SW480 (cell line): ENCODE measurements at places on chromosomes 5 and 9.

DNA sequence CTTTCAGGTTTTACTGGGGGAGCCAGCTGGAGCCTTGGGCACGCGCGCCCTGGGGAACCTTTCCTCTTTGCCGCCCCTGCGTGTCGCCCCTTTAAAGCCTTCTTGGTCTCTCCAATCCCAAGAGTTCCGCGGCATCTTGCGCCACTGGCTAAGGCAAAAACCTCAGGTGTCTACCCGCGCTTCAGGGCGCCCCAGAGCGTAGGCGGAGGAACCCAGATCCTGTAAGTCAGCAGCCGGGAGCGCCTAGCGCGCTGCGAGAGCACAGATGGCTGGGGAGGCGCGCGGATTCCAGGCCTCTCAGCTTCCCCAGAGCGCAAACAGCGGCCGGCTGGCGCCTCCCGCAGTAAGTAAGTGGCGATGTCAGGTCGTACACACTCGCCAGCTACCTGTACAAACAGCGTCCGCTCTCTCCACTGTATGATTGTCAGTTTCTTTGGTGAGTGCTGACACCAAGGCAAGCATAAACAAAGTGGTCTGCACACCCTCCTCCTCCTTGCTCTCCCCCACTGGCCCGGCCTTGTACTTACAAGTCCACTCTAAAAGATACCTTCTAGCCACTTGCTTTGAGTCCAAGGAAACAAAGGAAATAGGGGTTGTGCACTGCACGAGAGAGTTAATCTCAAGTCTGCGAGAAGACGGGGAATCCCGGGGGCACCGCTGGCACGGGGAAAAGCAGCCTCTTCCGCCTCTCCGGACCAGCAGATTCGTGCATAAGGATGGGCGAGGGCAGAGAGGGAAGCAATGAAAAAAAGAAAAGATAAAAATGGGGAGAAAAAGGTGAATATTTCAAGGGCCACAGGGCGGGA lies 2.9 kb downstream of the HTR1A start:
- DNase-seq, result no peak

DNA sequence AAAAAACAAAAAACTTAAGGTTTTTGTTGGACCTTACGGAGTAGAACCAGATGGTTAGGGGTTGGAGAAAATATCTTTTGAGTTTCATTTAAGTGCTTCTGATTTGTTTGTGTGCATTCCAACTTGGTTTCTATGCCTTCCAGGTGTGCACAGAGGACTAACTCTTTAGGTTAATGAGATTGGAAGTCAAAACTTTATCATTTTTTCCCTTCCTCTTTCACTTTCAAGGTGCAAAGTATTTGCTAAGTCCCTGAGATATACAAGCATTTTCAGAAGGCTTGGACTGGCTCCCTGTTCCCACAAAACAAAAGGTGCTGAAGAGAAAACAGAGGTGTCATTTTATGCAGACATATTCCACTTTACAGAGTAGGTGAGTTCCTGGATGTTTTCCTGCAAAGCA lies 30.3 kb upstream of the CER1 start:
- no peak for DNase-seq

GRCh38 chr5:3302228-3302627 lies 293.4 kb upstream of the IRX1 start:
- no peak for DNase-seq

DNA sequence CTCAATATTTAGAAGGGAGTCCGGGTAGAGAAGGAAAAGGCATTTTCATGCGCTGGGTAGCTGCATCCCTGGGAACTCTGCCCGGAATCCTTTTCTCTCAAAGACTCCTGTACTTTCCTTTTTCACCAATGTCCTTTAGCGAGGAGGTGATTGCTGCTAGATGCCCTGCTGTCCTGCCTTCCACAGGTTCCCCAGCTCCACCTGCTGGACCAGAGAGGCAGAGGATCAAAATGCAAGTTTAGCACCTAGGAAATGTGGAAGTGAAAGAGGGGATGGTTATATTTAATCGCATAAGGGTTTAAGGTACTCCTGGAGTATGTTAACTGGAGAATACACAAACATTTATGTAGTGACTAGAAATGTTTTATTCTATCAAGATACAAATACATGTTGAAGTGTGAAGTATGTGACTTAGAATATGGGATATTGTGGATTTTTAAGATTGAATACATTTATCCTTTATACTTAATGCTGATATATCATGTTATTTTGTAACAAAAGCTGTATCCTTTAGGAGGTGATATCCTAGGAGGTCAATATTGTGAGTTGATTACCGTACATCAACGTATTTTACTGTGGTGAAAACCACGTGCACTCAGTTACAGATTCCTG lies 145.7 kb downstream of the ARHGAP26 start:
- peak; percentile 73 for DNase-seq

DNA sequence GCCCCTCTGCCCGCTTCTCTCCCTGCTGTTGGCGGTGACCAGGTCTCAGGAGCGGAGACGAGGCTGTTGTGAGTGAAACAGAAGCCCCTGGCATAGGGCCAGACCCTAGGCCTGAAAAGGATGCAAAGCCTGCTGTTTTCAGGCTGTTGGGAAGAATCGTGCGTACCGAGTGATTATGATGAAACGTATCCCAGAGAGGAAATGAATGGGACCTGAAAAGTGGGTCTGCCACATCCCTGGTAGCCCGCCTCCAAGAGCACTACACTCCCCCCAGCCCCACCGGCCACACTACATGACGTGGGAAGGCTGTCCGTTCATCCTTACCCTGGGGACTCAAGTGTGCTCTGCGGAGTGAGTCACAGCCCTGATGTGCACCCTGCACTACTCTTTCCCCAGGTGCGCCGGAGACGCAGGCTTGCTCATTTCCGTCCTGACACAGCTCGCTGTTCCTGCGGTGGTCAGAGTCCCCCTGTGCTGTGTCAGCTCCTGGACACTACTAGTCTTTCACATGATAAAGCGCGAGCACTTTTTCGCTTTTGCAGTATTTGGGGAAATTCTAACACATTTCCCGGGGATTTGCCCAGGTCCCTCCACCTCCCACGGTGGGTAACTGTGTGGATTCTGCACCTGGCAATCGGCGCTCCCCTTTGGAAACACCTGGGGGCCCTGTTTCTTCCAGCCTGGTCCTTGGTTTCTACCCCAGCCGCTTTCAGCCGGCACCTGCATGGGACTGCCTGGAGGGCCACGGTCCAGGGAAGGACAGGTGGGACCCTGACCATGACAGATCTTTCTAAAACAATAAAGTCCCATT lies 91.5 kb downstream of the ANKRD33B start:
- no peak for DNase-seq

GRCh38 chr5:127909066-127909465 lies 174.5 kb upstream of the SLC12A2 start:
- DNase-seq, result peak; percentile 64

DNA sequence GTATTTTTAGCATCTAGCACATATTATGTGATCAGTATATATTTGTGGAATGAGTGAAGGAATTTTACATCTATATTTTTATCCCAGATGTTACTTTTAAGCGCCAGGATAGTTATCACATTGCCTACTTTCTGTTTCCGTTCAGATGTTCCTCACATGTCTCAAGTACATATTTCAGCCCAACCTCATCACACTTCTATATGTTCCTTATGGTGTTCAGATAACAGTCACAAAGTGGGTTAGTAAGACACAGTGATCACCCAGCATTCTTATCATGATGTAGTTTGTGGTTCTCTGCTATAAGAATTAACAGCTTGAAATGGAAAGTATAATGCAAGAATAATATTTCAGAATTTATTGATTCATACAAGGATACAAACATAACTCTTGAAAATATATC lies 170.0 kb upstream of the RASA1 start:
- DNase-seq, result no peak
